ENCODE measurements at places on chromosomes 6 and 20.
A peak's percentile ranks its signal among the peaks of the same experiment; 100 is the strongest.

GRCh38 chr6:5566718-5567117, 305.4 kb downstream of the FARS2 start:
- DNase-seq, result no peak

- no peak for DNase-seq
These were observed 271.1 kb downstream of the SAMD5 start for GRCh38 chr6:147779624-147780023.

DNA sequence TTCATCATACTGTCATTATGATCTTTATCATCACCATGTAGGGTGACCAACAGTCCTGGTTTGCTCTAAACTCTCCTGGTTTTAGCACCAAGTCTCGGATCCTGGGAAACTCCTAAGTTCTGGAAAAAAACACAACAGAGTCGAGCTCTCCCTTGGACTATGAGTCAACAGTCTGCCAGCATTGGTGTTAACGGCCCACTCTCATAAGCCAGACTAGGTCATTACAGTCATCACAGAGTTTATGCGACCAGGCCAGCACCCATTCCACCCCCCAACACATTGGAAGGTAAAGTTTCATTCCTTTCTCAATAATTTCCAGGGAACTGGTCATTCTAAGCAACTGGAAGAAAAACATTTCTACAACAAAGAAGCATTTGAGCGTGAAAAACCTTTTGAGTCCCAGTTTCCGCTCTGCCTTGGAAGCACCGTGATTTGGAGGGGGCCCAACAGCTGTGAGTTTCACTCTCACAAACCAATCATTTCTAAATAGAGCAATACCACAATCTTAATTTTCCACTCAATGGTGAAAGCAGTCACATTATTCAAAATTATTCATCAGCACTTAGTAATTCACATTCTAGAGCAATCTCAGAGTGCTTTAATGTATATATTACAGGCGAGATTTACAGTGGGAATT, 445.0 kb downstream of the CDH26 start:
- peak; percentile 9 for DNase-seq

GRCh38 chr6:44734886-44735629, 347.6 kb downstream of the CDC5L start:
- no peak for DNase-seq

- no peak for DNase-seq
These were observed 67.6 kb upstream of the BTBD3 start for GRCh38 chr20:11849976-11850670.

DNA sequence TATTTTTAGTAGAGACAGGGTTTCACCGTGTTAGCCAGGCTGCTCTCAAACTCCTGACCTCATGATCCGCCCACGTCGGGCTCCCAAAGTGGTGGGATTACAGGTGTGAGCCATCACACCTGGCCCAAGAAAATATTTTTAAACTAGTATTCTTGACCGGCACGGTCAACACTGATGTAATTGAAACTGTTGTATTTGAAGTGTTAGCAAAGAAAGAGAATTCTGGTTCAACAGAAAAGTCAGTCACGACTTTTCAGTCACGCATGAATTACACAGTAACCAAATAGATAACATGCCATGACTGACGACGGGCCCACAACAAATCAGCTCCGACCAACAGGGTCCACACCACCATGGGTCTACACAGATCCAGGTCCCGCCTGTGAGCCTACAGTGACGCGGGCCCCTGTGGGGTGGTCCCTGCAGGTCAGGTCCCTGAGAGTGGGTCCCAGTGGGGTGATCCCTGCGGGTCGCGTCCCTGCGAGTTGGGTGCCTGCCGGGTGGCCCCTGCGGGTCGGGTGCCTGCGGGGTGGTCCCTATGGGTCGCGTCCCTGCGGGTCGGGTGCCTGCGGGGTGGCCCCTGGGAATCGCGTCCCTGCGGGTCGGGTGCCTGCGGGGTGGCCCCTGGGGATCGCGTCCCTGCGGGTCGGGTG, 1.0 kb downstream of the GMEB2 start:
- DNase-seq, result no peak

DNA sequence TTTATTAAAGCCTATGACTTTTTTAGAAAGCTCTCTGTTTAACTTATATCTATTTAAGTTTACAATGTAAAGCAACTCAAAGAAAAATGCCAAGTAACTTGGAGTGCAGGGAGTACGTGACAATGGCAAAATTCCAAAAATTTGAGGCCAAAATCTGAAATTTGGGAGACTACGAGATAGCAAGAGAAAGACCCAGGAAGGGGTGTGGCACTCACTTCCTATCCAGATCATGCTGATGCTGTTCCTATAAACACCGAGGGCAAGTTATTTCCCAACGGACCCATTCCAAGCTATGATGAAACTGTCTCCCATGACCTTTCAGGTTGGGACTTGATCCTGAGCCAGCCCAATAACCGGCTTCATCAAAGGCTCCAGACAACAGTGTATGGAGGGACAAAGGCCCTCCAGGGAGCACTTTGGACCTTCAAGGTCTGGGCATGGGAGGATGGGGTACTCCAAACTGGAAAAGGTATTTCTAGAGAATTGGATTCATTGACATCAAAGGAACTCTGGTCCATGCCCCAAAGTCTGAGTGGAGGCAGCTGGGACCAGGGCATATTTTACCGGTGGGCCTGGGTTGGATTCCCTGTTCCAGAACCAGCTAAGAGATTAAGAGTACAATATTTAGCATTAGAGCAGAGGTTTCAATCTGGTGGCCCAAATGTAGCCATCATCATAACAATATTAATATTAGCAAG, 15.7 kb upstream of the SLC13A3 start:
- DNase-seq, result no peak

DNA sequence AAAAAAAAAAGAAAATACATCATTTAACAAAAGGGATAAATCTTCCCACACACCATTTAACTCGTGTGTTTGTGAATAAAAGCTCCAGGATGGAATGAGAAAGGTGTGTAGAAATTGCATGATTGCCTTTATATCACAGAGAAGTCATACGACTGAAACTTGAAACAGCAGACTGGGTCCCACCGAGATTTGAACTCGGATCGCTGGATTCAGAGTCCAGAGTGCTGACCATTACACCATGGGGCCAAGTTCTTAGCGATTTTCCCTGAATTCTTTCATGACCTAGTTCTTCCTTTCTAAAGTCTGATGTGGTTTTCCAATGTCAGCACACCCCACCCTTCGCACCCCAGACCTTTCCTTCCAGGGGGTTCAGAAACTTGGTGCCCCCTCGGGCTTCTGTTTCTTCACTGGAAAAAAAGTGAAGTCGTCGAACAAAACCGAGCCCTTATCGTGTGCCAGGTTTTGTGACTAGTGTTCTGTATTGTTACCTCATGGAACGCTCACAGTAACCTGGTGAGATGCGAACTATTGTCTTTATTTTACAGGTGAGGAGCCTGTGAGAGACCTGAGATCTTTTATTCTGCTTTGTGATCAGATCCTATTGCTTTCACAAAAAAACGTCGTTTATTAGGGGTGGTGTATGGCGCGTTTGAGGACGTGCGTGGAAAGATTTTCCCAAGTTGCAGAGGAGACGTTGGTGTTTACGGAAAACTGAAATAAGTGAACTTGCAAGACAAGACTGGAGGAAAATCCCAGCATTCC, 120.8 kb downstream of the OR2B2 start:
- DNase-seq, result no peak

GRCh38 chr20:44010162-44010704, 95.6 kb downstream of the TOX2 start:
- no peak for DNase-seq

- no peak for DNase-seq
These were observed 87.5 kb downstream of the SYNJ2 start for GRCh38 chr6:158068893-158069799.

GRCh38 chr6:135411339-135411738, 86.2 kb downstream of the AHI1 start:
- no peak for DNase-seq

DNA sequence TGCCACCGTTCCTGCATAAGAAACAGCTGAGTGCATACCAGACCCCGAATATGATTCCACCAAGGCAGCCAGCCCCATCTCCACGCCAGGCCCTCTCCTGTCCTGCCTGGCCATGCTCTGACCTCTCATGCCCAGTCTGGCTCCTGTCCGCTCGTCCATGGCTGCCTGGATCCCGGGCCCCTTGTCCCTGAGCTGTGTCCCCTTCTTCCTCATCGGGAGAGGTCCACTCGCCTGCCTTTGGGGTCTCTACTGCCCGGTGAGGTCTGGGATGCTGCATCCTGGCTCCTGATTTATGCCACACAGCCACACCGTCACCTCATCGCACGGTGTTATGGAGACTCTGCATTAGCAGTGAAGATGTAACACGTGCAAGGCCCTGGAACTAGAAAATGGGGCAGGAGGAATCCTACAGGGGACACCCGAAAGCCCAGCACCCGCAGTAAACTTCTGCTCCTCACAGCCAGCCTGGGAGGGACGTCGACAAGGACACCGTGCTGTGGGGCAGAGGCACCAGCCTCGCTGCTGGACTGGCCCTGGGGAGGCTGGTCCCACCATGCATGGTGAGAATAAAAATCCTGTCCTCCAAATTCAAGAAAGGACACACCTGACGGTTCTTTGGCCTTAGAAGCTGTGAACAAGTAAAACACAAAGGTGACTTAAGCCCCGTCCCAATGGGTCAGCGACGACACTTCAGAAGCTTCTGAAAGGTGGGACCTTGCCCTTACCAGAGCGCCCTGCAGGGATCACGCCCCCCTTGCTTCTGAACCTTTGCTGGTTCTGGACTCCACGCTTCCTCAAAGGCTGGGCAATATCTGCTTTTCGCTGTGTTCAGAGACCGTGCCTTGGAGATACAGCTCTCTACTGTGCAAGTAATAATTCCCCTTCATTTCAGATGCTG, 103.0 kb downstream of the DLL1 start:
- DNase-seq, result no peak

DNA sequence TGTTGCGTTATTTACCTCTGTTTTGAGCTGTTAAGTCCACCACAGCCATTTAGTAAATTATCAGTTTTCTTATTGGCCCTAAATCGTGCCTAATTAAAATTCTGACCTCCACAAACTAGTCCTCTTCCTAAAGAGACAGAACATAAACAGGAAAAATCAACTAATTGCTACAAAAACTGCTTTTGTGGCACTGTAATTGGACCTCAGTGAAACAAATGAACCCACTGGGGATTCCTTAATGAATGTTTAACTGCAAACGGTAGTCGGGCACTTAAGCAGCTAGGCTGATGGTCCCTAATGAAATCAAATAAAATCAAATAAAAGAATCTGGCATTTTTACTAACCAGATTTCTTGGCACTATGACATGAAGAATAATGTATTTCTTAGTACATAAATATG, 513.4 kb upstream of the SLC35B3 start:
- no peak for DNase-seq

GRCh38 chr20:44817143-44817910, 7.0 kb upstream of the RIMS4 start:
- no peak for DNase-seq

DNA sequence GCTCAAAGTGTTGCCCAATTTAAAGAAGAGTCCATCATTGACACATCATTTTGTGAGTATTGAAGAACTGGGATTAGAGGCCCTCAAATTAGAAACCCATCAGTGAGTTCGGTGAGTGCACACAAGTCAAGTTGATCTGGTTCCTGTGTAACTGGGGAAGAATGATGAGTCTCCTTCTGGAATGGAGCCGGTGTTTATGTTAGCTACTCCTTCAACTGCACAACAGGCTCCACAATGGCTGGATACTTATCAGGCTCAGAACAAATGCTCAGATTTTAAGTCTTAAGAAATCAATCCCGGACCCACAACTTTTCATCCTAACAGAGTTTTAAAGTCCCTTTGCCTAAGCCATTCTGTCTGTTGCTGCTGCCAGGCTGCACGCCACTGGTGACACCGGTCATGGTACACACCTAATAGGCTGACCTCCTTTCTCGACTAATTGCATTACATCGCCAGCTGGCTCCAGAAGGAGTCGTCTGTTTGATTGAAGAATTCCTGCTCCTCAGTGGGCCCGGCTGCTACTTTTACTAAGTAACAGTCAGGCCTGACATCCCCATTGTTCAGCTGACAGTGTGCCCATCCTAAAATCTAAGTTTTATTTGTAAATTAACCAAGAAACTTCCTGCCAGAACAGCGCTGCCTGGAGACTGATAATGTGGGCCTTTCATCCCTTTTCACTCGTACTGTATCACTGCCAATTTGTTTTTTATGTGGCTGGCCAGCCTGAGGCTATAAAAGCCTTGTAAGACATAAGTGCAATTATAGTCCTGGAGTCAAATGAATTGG, 130.4 kb downstream of the INSM1 start:
- no peak for DNase-seq

GRCh38 chr20:48523191-48523995, 304.4 kb downstream of the PREX1 start:
- DNase-seq, result peak; percentile 74

DNA sequence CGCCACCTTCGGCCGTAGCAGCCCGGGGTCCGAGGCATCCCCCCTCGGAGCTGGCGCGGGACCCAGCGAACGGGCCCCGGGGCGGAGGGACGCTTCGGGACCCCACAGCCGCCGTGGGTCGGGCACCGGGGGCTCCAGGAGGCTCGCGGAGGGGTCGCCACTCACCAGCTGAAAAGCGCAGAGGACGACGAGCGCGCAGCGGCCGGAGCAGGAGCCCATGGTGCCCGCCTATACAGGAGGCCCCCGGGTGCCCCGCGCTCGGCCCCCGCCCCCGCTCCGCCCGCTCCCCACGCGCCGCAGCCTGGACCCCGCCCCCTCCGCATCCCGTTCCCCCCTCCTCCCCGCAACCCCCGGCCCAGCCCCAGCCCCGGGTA, at the start of gene NKAIN4:
Gene NKAIN4 (minus strand): TSS at position 232 of the 374 bp plus-strand sequence. CDS start 13 bp downstream, at position 219.
- no peak for DNase-seq

- DNase-seq, result no peak
These were observed 172.7 kb upstream of the NOX3 start for GRCh38 chr6:155628306-155628705.

- no peak for DNase-seq
These were observed 19.2 kb downstream of the FKBP5 start for GRCh38 chr6:35669451-35670045.

GRCh38 chr20:58146081-58146745, 82.2 kb downstream of the ANKRD60 start:
- no peak for DNase-seq

DNA sequence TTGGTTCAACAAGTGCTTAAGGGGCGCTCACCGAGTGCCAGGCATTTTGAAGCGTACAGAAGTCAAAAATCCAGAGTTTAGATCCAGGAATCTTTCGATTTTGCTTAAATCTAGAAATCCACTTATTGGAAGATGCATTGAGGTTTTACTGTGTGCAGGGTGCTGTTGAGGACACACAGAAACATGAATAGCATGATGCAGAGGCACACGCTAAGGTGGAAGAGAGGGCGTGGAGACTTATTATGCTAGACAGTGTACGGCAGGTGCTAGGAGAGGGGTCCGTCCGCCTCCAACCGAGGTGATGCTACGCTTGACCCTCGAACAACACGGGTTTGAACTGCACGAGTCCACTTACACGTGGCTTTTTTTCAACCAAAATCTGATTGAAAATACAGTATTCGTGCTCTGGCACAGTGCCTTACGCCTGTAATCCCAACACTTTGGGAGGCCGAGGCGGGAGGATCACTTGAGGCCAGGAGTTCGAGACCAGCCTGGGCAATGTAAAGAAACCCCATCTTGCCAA, 1.0 kb upstream of the KIF13A start:
- DNase-seq, result no peak

DNA sequence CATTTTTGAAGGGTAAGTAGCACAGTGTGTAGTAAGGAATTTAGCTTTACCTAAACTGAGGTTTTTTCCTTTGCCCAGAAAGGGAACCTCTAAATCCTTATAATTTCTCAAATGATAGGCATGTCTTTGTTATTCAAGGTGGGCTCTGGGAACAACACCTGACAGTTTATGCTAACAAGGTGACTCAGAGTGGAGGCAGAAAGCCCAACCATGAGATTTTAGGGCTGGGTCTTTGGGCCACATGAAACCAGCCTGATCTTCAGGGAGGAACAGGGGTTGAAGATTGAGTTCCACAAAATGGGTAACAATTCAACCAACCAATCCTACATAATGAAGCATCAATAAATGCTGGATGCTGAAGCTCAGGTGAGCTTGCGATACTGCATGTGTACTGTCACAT, 46.6 kb downstream of the PRSS35 start:
- no peak for DNase-seq
